ENCODE measurements at places on chromosomes 4 and X.

DNA sequence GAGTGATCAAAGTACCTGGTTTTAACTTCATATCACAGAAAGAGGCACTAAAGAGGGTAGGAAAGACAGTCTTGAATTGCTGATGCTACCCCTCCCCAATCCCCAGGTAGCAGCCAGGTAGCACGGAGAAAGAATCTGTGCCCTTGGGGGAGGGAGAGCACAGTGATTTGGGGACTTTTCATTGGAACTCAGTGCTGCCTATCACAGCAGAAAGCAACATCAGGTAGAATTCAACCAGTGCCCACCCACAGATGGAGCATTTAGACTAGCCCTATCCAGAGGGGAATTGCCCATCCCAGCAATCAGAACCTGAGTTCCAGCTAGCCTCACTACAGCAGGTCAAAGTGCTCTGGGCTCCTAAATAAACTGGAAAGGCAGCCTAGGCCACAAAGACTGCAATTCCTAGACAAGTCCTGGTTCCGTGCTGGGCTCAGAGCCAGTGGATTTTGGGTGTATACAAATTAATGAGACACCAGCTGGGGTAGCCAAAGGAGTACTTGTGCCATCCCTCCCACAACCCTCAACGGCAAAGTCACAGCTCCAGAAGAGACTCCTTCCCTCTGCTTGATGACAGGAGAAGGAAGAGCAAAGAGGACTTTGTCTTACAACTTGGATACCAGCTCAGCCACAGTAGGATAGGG is 228.1 kb downstream of the THOC2 start:
- no peak for DNase-seq

DNA sequence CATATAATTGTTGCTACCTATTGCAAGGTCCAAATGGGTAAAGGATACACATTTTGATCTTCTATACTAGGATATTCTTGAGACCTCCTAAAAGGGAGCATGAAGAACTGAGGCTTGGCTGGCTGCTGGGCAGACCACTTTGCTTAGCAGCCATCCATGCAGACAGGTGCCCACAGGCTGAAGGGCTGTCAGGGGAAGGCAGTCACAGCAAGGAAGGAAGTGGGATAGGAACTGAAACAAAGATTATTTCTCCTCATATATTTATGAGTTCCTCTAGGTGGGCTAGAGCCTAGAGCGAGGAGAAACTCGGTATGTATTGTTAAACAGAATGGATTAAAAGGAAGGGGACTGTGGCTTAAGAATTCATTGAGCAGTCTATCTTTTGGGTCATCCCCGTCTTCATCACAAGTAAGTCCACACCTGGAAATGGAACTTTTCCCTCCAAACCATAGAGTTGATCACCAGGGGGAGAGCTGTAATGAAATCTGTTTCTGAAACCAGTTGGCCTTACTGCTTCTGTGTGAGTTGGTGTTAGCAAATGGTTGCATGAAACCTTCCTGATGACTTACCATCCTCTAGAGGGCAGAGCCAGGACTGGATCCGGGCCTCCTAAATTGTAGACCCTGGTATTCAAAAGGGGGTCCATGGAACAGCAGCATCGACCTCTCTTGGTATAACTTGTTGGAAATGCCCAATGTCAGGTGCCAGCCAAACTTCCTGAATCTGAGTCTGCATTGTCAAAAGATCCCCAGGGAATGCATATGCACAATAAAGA is 42.3 kb downstream of the AFF2 start:
- DNase-seq: no peak

DNA sequence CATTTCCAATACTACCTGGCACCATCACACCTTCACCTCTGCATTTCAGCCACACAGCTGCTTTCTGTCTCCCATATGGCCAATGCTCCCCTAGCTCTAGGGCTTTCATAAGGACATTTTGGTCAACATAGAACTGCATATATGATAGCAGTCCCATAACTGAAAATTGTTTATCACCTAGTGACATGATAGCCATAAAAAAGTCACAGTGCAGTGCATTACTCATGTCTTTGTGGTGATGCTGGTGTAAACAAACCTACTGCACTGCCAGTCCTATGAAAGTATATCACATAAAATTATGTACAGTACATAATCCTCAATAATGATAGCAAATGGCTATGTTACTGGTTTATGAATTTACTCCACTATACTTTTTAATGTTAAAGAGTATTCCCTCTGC is 221.0 kb downstream of the NAF1 start:
- no peak for DNase-seq

GRCh38 chr4:127732623-127733328 is 2.6 kb downstream of the SLC25A31 start:
- DNase-seq: no peak
